ENCODE measurements at places on chromosomes 5 and 9. TPM values are rescaled to one million over a fixed set of nuclear protein-coding genes. Genes with fewer than 3 reads are reported as not detected.

DNA sequence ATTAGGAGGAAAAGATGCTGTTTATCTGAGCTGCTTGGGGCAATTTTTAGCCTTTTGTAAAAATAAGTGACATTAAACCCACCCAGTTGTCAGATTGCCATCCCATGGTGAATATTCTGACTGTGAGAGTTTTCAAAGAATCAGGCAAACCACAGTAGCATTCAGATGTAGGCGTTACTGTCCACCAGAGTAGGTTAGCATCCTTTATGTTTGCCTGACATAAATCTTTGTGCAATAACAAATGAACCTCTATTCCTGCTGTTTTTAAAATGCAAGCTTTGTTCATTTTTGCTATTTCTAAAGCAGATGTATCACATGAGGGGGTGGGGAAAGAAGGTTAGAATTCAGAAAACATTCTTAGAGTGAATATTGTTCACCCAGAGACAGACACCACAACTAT, 427.8 kb downstream of the CDH9 start:
- DNase-seq, result no peak

GRCh38 chr5:63573380-63573779, 388.9 kb downstream of the HTR1A start:
- DNase-seq, result no peak

DNA sequence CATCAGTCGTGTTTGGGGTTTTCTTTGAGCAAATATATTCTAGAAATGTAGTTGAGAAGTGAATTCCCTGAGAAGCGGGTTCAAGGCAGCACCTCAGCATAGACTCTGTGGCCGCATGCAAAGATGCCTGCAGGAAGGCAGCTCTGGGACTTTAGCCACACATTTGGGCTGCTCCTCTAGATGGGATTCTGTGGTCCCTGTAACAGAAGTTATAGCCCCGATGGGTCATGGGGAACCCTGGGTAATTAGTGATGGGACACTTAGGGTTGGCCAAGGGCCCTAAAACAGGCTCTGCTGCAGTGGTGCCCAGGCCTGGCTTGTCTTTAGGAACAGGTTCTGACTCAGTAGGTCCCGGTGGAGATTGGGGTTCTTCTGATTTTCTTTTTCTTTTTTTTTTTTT, 36.8 kb downstream of the PHF2 start:
- DNase-seq, result no peak

DNA sequence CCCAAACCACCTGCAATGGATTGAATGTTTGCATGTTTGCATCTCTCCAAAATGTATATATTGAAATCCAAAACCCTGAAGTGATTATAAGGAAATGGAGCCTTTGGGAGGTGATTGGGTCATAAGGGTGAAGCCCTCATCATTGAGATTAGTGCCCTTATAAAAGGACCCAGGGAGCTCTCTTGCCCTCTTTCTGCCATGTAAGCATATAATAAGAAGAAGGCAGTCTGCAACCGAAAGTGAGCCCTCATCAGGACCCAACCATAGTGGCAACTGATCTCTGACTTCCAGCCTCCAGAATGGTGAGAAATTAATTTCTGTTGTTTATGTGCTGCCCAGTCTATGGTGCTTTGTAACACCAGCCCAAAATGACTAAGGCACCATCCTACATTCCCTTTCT, 115.7 kb upstream of the EFNA5 start:
- DNase-seq, result no peak

DNA sequence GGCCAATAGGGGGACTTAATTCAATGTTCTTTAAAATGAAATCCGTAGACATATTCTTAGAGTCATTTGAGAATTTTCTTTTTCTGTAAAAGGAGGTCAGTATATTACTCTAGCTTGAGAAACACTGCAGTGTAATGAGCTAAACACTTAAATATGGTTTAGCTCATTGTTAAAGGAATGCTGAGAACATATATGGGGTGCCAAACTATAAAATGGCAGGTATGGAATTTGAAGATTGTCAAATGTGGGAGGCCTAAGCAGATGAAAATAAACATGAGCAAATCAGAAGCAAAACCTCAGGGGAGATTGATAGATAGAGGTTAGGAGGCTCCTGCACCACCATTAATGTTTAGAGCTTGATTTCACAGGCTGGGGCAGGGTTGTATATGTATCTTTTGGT, 57.9 kb downstream of the STX17 start:
- no peak for DNase-seq

DNA sequence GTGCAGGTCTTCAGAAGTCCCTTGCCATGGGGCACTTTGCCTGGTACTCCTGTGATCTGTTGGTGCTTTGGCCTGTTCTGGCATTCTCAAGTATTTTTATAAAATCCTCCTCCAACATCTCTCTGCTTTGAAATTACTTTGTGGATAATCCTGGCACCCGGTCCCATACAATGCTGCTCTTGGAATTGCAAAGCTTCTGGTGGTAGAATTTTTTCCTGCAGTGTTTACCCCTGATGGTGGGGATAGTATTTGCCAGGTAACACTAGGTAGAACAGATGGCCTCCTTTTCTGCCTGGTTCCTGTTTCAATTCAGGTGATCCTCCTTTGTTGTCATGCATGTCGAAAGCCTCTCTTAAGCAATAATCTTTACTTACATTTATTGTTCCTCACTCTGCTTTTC, 109.8 kb upstream of the ATP10B start:
- no peak for DNase-seq

DNA sequence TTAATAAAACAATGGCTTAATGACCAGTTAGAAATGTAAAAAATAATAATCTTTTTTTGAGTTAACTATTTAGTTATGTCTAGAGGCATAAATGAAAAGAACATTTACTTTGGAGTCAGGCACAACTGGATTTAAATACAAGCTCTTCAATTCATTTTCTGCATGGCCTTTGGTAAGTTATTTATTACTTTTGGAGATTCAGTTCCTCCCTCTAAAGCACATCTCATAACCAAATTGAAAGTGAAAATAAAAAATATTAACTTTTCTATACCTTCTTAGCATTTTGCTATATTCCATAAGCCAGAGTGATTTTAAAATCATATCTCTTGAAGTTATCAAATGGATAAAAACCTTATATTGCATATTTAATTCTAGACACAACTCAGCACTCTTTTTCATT, 434.9 kb upstream of the SMARCA2 start:
- no peak for DNase-seq

- no peak for DNase-seq
Measured at GRCh38 chr9:14769230-14769571, 46.7 kb upstream of the CER1 start.

- no peak for DNase-seq
Measured at GRCh38 chr5:128380337-128380736, 157.7 kb downstream of the FBN2 start.

DNA sequence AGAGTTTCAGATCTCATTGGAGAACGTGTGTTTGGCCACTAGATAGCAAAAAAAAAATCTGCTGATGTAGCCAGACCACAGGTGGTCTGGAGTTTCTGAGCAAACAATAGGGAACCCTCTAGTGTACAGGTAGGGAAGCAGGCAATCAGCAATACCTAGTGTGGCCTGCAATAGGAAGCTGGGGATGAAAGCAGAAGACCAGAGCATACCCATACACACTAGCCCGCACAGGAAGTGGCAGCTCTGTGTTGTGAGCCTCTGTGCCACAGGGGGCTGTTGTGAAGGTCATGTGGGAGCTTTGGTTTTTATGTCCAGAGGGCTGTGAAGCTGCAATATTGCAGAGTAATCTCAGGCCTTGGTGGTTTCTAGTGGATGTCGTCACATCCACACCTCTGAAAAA, 81.2 kb downstream of the MTAP start:
- no peak for DNase-seq

DNA sequence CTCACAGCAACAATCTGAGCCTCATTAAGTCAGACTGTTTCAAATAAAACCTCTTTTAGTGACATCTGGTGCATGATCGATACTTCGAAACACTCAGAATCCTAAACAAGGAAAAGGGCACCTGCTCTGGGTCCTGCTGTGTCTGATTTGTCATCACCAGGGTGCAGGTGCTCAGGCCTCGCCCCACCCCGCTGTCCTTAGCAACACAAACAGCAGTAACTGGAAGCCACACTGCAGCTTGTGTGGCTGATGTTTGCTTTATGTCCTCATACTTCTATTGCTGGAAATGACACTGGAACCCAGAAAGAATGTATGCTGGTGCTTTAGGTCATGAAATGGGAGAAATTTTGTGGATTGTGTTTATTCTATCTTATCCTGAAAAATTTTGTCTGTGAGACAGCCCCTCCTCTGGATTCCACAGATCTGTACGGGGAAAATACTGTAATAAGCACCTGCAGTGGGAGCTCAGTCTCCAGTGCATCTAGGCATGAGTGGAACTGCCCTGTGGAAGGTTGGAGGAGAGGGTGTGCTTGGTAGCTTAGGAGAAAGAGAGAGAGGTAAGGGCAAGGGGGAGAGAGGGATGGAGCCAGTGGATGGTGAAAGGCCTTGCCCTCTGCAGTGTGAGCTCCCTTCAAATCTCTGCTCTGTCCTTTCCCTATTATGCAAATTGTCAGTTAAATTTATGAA, 284.2 kb downstream of the SMARCA2 start:
- DNase-seq, result no peak

- no peak for DNase-seq
Measured at GRCh38 chr5:150529555-150529954, 21.6 kb downstream of the NDST1 start.

DNA sequence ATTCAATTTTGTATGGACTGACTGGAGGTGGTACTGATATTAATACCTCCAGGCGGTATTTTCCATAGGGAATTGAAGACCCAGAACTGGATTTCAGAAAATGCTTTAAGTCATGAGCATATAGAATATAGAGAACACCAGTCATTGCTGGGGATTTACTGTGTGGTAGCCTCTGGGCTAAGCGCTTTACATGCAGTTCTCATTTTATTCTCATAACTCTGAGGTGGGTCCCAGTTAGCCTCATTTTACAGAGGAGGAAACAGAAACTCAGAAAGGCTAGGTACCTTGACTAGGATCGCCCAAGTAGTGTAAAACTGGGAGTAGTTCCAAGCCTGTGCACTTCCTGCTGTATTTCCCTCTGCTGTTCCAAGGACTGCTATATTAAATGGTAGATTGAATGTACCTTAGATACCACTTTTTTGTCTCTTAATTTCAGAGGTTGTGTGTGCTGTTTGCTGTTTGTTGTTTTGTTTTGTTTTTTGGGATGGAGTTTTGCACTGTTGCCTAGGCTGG, 13.8 kb downstream of the SLC44A1 start:
- DNase-seq, result no peak

The SLIT3 gene
- 0.33 TPM for polyA plus RNA-seq

The PCDHB14 gene
- polyA plus RNA-seq, result 0.30 TPM

The LCN15 gene
- polyA plus RNA-seq, result not detected

The NOXA1 gene
- 3.2 TPM for polyA plus RNA-seq

The FLT4 gene
- polyA plus RNA-seq, result 4.6 TPM

The TMEM252 gene
- not detected for polyA plus RNA-seq

The DAB2 gene
- polyA plus RNA-seq, result 21.6 TPM
